ENCODE measurements at places on chromosomes 2 and 18. TPM values are rescaled to one million over a fixed set of nuclear protein-coding genes. Genes with fewer than 3 reads are reported as not detected.

ERICH2 gene
- polyA plus RNA-seq = 23.4 TPM

SLC66A2 gene
- 6.9 TPM for polyA plus RNA-seq

CLHC1 gene
- polyA plus RNA-seq = 3.0 TPM

ABHD1 gene
- polyA plus RNA-seq = not detected

RTKN gene
- not detected for polyA plus RNA-seq

DCDC2C gene
- polyA plus RNA-seq = not detected
